KG1 (cell line): ENCODE measurements at places on chromosomes 1 and 21.

DNA sequence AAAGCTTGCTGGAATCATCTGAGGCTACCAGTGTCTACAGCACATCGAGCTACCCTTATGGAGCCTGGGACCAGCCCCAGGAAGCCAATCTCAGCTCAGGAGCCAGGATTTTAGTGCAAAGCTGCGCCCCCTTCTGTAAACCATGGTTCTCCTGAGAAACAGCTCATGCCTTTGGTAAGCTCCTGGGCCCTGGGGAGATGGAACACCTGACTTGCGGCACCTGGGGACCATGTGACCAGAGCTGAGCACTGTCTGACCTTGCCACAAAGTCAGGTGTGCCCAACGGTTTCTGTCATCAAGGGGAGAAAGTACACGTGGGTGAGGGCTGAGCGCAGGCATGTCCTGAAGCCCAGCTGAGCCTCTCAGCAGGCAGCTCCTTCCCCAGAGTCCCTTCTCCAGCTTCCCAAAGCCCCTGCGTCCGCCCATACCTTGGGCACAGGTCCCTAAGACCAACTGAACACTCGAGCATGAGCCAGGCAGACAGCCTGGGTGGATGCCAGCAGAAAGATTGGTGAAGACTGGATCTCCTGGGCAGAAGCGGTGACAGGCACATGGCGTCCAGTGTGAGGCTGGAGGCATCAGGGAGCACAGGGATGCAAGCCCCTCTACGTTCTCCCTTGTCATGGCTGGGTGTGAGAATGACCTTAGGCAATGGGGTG is 57.9 kb upstream of the TENT5B start:
- DNase-seq: no peak

- no peak for DNase-seq
These were observed 53.3 kb upstream of the PRRC2C start for GRCh38 chr1:171431994-171432393.

DNA sequence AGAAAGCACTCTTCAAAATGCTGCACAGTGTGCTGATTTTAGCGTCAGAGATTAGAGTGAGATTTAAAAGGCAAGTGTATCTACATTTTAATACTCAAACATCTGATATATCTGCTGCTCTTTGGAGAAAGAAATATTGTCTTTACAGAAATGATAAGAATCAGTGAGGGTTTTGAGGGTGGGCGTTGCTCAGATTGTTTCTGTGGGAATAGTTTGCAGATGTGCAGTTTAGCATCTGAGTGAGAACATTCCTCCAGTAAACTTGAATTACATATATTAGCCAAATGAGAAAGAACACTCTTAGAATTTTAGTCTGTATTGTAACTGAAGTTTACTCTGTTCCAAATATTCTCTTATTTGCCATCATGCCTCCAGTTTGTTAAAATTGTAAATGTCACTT is 549.2 kb downstream of the NEGR1 start:
- DNase-seq: no peak

DNA sequence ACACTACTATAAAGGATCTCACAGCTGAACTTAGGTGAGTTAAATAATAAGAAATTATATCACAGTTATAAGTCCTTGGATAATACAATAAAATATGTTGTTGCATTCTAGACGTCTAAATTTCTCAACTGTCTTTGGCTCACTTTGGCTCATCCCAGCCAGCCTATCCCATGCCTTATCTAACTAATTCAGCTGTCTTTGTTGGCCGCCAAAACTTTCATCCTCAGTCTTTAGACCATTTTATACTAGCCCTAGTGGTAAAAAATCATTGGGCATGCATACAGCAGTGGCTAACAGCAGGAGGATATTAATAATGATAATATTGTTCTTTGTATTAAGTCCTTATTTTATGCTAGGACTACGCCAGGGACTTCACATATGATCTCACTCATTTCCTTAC is 59.3 kb downstream of the CCDC18 start:
- no peak for DNase-seq

DNA sequence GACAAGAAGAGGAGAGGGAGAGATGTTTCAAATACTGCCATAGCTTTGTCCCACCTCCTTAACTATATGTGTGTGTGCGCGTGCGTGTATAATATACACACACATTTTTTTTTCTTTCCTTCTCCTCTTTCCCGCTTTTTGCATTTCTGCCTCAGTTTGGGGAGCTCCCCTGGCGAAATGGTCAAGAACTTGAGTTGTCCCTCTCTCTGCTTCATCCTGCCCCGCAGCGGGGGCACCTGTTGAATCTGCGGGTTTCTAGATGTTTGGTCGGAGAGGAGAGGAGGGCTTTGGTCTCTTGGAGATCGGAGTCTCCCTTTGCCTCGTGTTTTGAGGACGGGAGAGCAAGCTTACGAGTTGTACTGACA is 504 bp downstream of the SCCPDH start:
- peak; percentile 67 for DNase-seq

GRCh38 chr1:112565800-112566199 is 53.1 kb downstream of the ST7L start:
- DNase-seq: no peak

GRCh38 chr1:199313444-199313843 is 674.6 kb downstream of the PTPRC start:
- DNase-seq: no peak

DNA sequence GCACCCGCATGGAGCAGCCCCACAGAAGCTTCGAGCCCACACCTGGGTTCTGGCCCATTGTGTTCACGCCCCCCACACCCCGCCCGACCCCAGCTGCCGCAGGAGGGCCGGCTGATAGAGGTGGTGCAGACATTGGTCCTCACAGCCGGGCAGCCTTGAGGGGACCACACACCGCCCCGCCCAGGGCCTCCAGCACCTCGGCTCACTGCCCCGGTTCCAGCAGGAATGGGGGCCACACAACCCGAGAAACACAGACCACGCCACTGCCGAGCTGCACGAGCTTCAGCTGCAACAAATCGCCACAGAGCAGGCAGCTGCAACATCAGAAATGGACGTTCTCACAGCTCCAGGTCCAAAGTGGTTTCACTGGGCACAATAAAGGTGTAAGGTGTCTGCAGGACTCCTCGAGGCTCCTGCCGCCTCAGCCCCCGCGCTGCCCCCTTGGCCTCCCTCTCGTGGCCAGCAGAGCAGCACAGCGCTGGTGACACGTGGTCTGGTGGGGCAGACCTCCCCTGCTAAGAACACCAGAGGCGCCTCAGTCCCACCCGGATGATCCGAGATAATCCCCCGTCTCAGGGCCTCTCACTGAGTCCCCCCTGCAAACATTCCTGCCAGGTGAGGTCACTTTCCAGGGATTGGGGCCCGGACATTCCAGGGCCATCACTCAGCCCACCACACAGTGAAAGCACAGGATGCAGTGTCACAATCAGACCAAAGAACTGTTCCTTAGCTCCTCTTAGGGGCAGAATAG is 62.3 kb upstream of the ADARB1 start:
- no peak for DNase-seq

GRCh38 chr21:31938330-31939301 is 65.8 kb downstream of the HUNK start:
- no peak for DNase-seq

- DNase-seq: no peak
These were observed 36.5 kb downstream of the MCOLN2 start for GRCh38 chr1:84960371-84960770.

GRCh38 chr1:229892515-229893117 is 174.4 kb upstream of the GALNT2 start:
- no peak for DNase-seq

DNA sequence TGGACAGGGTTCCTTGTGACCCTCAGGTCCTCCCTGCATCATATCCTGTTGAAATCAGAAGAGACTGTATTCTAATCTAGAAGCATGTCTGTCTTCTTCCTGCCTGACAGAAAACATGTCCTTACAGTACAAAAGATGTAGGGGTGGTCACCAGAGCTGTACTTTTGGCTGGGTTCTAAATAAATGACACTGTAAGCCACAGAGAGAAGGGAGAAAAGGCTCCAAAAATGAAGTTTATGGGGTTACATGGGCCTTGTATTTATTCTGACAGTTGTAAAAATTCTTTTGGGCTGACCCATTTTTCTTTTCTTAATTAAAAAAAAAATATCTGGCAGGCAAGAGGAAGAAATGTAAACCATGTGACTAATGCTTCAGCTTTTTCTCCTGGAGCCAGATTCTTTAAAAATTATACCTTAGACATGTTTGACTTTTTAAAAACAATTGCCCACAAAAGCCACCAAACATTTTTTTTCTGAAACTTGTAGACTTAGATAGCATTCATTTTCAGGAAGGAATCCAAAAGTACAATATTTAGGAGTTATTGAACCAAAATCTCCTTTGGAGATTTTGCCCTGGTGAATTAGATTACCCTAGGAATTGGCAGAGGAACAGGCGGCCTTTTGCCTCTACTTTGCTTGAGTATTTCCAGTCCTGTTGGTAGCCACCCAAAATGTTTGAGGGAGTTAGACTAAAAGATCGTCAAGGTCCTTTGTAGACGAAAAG is 17.1 kb downstream of the RGL1 start:
- DNase-seq: no peak

GRCh38 chr1:85363521-85363920 is 87.1 kb upstream of the BCL10 start:
- DNase-seq: no peak

- DNase-seq: no peak
These were observed 38.2 kb downstream of the CITED4 start for GRCh38 chr1:40823983-40824382.

DNA sequence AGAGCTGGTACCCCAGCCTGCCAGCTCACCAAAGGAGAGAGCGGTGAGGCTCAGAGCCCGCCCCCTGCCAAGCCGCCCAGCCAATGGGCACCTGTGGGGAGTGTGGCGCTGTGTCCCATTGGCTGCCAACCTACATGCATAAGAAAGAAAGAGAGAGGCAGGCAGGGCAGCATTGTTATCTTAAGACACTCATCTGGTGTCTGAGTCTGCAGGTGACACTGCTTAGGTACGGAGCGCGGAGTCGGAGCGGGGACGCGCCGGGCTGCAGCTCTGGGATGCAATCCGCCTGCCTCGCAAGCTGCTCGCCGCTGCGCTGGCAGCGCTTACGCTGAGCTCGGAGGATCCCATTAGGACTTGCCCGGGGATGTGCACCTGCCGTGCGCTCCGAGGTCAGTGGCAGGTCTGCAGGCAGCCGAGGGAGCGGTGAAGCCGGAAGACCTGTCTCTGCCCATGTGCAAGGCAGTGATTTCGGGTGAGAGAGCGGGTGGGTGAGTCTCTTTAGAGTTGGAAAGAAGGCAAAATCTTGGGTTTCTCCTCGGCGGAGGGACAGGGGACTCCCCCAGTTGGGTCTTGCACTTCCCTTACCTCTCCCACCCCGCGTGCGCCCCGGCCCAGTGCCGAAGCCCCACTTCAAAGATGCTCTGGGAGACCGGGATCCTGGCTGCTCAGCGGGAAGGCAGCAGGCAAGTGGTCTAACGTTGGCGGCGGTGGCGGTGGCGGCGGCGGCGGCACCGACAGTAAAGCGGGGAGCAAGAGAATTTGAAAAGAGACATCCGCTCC is at the start of gene BRINP2:
TSS of gene BRINP2 (plus strand) at position 203 of the 780 bp plus-strand sequence. CDS start 58,919 bp downstream, outside the sequence.
- no peak for DNase-seq

DNA sequence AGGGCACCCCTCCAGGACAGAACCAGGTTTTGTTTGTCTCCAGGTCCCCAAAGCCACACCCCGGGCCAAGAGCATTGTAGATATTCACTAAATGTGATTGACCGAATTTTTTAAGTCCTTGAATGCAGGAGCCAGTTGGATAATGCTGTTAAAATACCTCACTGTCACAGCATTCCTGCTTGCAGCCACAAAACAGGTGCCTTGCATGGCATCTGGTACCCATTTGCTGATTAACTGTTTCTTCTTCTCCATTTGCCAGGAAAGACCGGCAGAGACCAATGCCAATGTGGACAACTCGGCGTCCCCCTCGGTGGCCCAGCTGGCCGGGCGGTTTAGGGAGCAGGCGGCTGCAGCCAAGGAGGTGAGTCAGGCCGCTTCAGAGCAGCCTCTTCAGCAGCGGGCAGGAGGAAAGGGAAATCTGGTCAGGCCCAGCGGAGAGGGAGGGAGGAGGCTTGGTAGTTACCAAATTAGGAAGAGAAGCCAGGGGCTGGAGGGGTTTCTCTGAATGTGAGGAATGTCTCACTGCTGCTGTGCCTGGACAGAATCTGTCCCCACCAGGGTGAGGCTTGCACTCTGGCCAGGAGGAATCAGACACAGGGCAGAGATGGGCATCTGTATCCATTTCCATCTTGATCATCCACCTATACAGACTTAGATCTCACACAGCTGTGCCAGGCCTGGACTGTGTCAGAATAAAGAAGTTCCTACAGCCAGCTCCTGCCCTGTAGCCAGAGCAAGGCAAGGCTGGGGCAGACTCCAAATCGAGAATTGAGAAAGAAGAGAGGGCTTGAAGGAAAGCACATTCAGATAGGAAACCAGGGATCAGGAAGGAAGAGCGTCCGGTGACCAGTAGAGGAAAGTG is 37.9 kb upstream of the MPZL1 start:
- DNase-seq: no peak
